ENCODE measurements at places on chromosomes 4 and X.

DNA sequence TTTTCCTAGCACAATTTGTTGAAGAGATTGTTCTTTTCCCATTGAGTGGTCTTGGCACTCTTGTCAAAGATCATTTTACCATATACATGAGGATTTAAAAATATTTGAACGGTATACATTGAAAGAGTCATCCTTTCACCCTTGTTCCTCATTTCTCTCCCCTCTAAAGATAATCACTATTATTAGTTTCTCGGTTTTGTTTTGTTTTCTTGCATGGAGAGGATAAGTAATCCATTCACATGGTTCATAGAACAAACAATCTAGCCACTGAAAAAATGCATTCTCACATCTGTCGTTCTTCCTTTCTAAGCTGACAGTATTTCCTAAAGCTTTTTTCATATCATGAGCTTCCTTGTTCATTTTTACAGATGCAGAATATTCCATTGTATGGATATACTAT, 39.2 kb upstream of the MSMO1 start:
- DNase-seq = no peak

DNA sequence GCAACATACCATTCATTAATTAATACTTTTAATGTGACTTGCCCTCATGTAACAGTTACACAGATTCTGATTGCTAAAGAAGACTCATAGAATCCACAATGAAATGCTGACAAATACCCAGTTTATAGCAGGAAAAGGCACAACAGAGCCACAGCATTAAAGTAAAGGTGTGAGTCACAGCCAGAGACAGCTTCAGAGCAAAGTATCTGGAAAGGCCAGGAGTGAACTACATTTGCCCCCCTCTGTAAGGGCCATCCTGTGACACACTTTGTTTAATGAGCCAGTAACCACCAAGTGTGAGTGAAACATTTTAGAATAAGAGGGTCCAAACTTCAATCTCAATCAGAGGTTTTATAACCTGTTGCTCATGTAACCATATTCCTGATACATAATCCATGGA, 133.8 kb upstream of the TACR3 start:
- no peak for DNase-seq

DNA sequence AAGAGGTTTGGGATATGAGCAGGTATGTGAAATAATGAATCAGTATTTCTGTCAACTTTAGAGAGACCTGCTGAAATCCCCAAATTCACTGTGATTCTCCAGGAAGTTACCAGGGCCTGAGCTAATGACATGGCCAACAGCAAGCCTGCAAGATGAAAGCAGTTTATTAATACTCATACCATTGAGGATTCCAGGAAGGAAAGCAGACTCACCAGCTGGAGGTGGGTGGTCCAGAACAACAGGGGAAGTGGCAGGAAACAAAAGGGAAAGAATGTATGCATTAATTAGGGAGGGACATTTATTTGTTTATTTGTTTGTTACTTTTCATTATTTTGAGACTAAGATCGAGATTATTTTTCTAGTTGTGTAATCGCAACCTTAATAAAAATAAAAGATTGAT, 196.6 kb upstream of the AGA start:
- DNase-seq = no peak

- no peak for DNase-seq
These were observed 153.8 kb upstream of the RAPGEF2 start for GRCh38 chr4:158949099-158949498.

DNA sequence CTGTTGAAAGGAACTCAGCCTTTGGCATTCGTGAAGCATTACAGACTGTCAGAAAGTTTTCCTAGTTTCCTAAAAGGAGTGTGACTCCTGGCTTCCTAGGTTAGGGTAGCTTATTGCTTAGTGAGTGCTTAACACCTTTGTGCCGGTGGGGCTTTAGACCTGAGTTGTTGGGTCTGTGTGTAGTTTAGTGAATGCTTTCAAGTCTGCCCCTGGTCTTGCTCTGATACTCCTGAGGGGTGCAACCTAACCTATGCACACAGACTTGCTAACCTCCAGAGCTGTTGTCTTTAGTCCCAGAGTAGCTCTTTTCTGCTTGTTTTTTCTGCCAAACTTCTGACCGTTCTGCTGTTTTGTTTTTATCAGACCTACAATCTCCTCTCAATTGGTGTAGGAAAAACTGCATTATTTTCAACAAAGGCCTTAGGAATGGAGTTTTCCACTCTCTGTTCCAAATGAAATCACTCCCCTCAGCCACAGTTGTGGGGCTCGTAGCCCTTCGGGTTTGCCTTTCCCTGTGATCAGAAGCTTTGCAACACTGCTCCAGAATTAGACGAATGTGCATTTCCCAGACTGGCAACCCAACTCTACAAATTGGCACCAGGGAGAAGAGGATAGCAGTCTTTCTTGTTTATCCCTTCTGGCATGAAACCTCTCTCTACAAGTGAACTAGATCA, 1399.1 kb upstream of the PCDH7 start:
- DNase-seq = no peak

- DNase-seq = no peak
These were observed 29.6 kb upstream of the SPON2 start for GRCh38 chr4:1201851-1202525.

DNA sequence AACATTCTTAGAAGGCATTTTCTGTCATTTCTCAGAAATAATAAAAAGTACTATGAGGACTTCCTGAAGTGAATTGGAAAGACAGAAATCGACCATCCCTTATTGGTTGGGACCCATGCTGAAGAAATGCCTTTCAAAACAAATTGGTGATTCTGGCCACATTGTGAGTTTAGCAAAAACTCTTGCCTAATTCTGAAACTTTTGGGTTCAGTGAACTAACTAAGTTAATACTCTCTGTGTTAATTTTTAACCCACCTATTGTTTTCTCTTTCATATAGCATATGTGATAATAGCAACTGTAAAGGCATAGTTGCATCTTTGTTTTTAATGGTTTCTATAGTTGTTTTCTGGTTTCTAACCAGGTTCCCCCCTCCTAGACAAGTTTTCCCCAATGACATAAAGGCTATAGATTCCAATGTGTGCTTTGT, 129.3 kb upstream of the FAT1 start:
- DNase-seq = no peak

- DNase-seq = no peak
These were observed 128.7 kb upstream of the GALNT7 start for GRCh38 chr4:173039617-173040577.

DNA sequence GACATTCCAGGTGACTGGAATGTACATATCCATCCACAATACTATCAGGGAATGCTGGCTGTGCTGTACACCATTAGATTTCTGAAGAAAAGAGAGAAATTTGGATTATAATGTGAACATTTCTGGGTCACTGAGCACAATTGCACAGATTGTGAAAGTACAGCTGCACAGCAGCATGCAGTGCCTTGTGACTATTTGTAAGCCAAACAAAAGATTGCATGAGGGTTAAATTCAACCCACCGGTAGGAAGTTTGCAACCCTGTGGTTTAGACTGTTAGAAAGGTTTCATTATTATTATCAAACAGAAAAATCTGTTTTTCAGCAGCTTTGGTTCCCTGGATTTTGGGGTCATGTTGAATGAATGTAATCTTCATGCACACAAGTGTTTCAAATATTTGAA, 24.5 kb downstream of the DDIT4L start:
- no peak for DNase-seq

- no peak for DNase-seq
These were observed 17.7 kb downstream of the AMOT start for GRCh38 chrX:112822892-112823291.

- DNase-seq = no peak
These were observed 30.3 kb downstream of the CCNG2 start for GRCh38 chr4:77187322-77187721.

DNA sequence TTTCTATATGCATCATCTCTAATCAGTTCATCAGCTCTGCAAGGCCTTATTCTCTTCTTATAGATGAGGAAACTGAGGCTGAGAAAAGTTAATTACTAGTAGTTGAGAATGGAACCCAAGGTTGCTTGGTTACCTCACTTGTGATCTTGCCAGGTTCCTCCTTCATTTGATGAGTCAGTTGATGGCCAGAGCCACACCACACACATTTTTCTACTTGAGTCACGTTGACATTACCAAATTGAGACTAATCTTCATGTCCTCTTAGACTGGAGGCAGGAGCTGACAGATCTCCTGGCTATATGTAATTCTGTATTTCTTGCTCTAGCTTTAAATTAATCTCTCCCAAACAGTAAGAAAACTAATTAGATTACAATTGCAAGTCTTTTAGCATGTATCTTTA, 428.4 kb downstream of the AFF2 start:
- DNase-seq = no peak

DNA sequence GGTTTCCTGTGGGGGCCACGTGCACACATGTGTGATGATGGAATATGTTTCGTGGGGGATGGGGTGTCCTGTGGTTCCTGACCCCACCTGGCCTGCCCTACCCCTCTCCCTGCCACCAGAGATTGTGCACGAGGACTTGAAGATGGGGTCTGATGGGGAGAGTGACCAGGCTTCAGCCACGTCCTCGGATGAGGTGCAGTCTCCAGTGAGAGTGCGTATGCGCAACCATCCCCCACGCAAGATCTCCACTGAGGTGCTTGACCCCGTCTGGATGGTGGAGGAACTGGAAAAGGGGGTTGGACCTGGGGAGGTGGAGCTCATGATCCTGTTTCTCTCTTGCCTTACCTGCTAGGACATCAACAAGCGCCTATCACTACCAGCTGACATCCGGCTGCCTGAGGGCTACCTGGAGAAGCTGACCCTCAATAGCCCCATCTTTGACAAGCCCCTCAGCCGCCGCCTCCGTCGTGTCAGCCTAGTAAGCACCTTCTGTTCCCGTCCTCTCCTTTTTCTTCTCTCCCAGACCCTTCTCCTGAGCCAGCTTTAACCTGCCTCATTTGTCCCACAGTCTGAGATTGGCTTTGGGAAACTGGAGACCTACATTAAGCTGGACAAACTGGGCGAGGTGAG, 5.9 kb downstream of the CDK16 start:
- no peak for DNase-seq

- no peak for DNase-seq
These were observed 778.4 kb upstream of the AADAT start for GRCh38 chr4:170868170-170868569.

GRCh38 chrX:154717824-154718223, 33.1 kb downstream of the GAB3 start:
- no peak for DNase-seq

DNA sequence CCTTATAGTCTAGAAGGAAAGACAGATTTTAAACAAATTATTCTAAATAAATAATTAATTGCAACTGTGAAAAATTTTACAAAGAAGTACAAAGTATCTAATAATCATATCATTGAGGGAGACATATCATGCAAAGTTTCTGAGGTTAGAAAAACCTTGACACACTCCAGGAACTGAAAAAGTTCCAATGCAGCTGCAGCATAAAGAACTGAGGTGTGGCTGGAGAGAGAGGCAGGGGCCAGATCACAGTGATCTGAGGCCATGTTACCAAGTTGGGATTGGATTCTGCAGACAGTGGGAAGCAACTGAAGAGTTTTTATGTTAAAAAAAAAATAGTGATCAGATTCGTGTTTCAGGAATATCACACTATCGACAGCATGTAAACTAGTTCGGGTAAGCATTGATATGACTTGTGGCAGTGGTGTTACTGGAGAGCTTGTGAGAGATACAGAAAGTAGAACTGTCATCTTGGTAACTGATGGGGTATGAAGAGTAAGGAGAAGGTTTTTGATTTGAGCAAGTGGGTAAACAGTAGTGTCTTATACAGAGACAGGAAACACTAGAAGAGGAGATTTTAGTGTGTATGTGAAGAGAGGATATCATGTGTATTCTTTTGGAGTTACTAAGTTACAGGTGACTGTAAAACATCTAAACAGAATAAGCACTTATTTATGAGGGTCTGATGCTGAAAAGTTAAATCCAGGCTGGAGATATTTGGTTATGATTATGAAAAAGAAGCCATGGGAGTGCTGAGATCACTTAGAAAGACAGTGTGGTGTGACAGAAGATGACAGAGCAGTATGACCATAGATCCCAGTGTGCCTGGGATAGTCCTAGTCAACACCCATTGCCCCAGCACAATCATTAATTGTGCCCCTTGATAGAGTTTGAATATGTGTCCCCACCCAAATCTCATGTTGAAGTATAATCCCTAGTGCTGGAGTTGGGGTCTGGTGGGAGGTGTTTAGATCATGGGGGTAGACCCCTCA, 15.6 kb upstream of the SPRY1 start:
- no peak for DNase-seq

- DNase-seq = no peak
These were observed 7.5 kb downstream of the ADGRA3 start for GRCh38 chr4:22508376-22508775.

GRCh38 chr4:9901257-9901656, 119.8 kb downstream of the DRD5 start:
- DNase-seq = no peak

- DNase-seq = no peak
These were observed 239.1 kb downstream of the RASL11B start for GRCh38 chr4:53101191-53101581.

GRCh38 chr4:149823769-149824221, 8.2 kb upstream of the IQCM start:
- DNase-seq = no peak

GRCh38 chrX:15471028-15471427, 22.1 kb downstream of the PIR start:
- no peak for DNase-seq

- DNase-seq = no peak
These were observed 110.0 kb downstream of the PPARGC1A start for GRCh38 chr4:23779839-23780238.

DNA sequence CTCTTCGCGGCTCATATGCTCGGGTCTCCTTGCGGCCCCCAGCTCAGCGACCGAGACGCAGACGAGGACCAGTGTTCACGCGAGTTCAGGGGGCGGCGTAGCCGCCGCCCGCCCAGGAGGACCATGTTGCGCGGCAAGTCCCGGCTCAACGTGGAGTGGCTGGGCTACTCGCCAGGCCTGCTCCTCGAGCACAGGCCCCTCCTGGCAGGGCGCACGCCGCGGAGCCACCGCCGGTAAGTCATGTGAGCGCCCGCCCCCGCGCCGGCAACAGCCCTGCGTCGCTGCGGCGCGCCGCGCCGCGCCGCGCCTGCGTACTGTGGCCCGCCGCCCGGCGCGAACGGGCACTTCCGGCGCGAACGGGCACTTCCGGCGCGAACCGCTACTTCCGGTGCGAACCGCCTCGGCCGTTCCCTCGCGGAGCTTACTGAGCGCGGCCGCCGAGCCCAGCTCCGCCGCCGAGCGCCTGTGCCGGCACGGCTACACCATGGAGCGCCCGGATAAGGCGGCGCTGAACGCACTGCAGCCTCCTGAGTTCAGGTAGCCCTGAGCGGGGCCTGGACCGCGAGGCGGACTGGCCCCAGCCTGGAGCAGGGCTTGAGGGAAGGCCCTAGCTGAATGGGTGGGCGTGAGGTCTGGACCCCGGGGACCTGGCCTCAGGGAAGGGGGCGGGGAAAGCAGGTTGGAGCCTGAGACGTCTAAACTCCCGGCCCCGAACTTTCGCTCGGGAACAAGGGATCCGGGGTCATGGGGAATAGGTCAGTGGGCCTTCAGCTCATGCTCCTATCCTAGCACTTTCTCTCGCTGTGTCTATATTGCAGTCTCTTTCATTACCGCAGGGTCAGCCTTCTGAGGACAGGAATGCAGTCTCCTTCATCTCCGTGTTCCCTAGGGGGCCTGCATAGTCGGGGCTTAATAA, at the start of gene VMA21:
VMA21 (plus strand) TSS at position 382 of the 916 bp plus-strand sequence; CDS start at position 485, 103 bp downstream.
- peak; percentile 22 for DNase-seq

Measured in D721Med (cell line).